Fibroblast of skin of scalp (primary cell): ENCODE measurements at places on chromosomes 5 and 9.

DNA sequence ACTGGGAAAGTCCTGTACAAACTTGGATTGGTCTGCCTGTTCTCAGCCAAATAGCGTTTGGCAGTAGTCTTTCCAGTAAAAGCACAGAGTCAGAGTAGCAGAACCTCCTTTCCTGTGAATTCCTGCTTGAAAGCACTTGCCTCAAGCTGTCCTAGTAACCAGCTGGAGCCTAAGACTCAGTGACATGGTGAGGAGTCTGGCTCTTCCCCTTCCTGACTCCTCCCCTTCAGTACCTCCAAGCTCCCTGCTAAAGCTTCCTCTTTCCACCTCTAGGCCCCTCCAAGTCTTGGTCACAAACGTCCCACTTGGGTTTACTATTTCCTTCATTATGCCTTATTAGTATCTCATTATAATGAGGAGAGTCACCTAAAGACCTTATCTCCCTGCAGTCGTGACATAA is 21.4 kb upstream of the FAM81B start:
- no peak for DNase-seq

GRCh38 chr5:169395136-169395535 is 94.2 kb upstream of the SLIT3 start:
- DNase-seq, result no peak

DNA sequence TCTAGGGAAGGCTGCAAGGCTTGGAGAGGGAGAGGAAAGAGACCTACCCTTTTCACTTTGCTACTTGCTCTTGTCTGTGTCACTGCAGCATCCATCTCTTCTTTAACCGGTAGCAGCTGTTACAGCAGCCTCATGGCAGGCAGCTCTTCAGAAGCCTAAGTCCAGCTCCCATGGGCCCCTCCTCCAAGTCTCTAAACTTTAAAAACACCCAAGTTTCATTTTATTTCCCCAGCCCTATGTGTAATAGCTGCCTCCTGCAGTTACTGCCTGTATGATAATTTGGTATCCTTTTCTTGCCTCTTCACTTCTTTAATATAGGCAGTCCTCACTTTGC is 313.1 kb upstream of the PIK3R1 start:
- DNase-seq, result no peak

GRCh38 chr5:112614285-112614684 is 123.4 kb upstream of the APC start:
- DNase-seq, result no peak

DNA sequence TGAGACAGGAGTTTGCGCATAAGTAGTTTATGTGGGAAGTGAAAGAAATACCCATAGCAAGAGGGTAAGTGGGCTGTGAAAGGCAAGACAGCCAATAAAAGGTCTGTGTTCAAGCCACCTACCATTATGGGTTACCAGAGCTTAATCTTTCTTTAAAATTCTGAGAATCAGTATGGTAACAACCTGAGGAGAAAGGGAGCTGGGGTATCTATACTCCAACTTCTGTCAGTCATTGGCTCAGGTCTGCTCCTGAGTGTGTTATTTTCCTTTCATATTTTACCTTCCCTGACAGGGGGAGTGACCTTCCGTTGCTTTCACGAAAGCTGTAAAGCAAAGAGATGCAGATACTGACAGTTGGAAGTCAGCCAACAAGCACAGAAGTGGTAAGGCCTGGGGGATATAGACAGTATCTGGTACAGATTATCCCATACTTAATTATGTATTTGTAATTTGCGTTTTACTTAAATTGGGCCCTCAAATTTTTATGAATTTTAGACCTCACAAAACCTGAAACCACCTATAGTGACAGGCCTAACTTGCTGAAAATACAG is 233.4 kb downstream of the RAB3C start:
- DNase-seq, result no peak

DNA sequence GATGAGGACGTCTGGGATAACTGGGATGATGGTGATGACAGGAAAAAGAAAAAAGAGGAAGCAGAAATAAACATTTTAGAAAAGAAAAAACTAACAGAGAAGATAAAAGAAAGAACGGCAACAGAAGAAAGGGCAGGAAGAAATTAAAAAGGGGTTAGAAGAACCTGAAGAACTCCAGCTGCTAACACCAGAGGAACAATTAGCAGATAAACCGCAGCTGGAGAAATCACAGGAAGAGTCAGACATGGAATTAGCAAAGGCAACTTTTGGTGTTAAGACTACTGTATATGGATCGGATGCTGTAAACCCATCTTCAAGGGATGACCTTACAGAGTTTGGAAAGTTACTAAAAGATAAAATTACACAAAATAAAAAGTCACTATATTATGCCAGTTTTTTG is 15.4 kb downstream of the CTSL start:
- no peak for DNase-seq

- DNase-seq, result peak; percentile 32
Measured at GRCh38 chr9:77290373-77290772, 113.0 kb downstream of the VPS13A start.

DNA sequence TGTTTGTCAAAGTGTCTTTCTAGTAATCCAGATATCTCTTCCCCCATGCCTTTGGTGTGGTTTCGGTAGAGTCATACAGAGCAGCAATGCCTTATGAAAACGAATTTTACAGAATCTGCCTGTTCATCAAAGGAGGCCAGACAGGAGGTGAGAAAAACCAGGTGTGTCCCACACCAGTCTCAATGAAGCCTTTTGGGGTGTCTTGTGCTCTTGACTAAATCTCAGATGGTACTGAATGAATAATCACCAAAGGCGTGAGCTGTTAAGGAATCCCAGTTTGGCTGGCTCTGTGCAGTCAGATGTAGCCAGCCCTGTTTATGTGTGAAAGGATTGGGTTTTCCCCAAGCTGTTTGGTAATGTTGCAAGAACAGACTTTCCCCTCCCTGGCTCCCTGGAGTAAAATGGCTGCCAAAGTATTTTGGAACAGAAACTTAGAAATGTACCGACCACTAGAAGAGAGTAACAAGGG is 70.8 kb upstream of the CDKN2B start:
- peak; percentile 76 for DNase-seq

GRCh38 chr5:170641589-170642031 is 137.8 kb downstream of the KCNIP1 start:
- no peak for DNase-seq

GRCh38 chr9:127166111-127166510 is 43.7 kb upstream of the ANGPTL2 start:
- DNase-seq, result no peak

- no peak for DNase-seq
Measured at GRCh38 chr5:177590406-177590805, 1.6 kb upstream of the TMED9 start.

GRCh38 chr9:131642496-131643083 is 97.3 kb downstream of the PRRT1B start:
- DNase-seq, result no peak

GRCh38 chr9:111298731-111299598 is 31.1 kb downstream of the OR2K2 start:
- peak; percentile 76 for DNase-seq

GRCh38 chr5:83034036-83034435 is 43.2 kb downstream of the TMEM167A start:
- peak; percentile 25 for DNase-seq

DNA sequence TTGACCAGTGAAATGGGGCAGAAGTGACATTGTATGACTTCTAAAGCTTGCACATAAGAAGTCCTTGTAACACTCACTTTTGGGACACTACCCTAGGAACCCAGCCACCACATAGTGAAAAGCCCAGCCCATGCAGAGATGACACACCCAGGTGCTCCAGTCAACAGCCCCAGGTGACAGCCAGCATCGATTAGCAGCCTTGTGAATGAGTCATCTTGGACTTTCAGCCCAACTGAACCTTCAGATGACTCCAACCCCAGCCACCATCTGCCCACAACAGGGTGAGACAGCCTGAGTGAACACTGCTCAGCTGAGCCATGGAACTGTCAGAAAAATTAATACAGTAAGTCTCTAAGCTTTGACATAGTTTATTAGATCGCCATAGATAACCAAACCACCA is 458.6 kb downstream of the ZSWIM6 start:
- no peak for DNase-seq

DNA sequence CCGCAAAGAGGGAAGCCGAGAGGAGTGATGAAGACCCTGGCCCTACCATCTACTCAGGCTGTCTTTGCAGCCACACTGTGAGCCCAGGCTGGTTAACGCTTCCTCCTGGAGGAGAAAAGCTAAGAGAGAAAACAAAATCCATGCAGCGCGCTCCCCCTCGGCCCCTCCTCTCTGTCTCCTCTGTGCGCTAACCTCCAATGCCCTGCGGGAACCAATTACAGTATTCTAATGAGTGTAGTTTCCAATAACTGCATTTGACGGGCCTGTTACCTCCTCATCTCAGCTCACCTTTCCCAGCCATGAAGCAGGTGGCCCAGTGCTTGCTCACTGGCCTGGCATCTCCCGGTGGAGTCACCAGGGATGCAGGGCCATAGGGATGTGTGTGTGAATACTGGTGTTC is 565.5 kb downstream of the EBF1 start:
- no peak for DNase-seq

DNA sequence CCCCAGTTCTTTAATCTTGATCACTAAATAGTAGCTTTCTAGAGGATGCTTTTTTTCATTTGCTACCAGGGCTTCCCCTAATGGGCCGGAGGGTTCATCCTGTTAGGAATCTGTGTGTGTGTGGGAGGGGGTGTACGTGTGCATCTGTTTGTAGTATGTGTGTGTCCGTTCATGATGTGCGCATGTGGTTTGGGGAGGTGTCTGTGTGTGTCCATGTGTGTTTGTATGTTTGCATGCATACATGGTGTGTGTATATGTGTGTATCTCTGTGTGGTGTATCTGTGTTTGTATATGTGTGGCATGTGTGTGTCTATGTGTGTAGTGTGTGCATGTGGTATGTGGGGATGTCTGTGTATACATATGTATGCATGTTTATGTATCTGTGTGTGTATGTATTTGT is 106.2 kb downstream of the SYK start:
- no peak for DNase-seq

DNA sequence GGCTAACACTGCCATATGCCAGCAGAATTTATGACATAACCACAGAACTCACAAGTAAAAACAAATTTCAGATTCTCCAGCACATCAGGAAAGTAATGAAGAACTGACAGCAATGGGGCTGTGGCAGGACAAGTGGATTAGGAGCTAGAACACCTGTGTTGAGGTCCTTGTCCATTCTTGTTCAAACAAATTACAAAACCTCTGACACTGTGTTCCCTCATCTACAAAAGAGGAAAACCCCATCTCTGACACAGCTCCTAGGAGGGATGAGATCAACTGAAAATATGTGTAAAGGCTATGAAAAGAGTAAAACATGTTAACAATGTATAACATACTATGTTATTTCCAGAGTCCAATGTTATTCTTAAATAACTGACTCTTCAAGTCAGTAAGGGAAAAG is 23.5 kb downstream of the ELP1 start:
- DNase-seq, result no peak

GRCh38 chr5:89983216-89983615 is 426.3 kb downstream of the CETN3 start:
- no peak for DNase-seq

- peak; percentile 35 for DNase-seq
Measured at GRCh38 chr9:134339183-134339806, 13.0 kb downstream of the RXRA start.

DNA sequence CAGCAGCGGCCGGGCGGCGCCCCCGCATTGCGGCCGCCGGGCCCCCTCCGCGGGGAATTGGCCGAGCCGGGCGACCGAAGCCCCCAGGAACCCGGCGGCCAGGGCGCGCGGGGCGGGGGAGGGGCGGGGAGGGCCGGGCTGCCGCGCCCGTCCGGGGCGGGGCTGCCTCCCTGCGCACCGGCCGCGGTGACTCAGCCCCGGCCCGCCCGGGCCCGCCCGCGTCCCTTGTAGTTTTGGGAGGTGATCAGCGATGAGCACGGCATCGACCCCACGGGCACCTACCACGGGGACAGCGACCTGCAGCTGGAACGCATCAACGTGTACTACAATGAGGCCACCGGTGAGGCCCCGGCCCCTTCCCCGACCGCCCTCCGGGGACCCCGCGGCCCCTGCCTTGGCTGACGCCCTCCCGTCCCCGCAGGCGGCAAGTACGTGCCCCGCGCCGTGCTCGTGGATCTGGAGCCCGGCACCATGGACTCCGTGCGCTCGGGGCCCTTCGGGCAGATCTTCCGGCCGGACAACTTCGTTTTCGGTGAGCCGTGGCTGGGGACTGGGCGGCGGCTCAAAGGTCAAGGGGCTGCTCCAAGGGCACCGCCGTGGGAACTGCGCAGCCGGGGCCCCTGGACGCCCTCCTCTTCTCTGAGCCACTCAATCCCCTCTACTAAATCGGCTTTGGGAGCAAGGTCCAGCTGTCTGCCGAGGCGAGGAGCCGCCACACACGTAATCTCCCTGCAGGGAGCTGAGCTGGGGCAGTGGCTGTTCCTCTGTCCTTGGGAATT is 592 bp downstream of the TUBB4B start:
- peak; percentile 50 for DNase-seq
